ENCODE measurements at places on chromosomes 2 and 18.
A peak's percentile ranks its signal among the peaks of the same experiment; 100 is the strongest.

- no peak for DNase-seq
These were observed 51.2 kb downstream of the ATIC start for GRCh38 chr2:215363039-215363438.

GRCh38 chr2:76870011-76870410, 652.2 kb downstream of the LRRTM4 start:
- DNase-seq = peak; percentile 12

GRCh38 chr2:117983040-117983439, 30.8 kb downstream of the CCDC93 start:
- DNase-seq = no peak

- DNase-seq = no peak
These were observed 31.9 kb downstream of the PPP4R3B start for GRCh38 chr2:55585451-55586080.

- no peak for DNase-seq
These were observed 4.4 kb downstream of the SESTD1 start for GRCh38 chr2:179260224-179260623.

DNA sequence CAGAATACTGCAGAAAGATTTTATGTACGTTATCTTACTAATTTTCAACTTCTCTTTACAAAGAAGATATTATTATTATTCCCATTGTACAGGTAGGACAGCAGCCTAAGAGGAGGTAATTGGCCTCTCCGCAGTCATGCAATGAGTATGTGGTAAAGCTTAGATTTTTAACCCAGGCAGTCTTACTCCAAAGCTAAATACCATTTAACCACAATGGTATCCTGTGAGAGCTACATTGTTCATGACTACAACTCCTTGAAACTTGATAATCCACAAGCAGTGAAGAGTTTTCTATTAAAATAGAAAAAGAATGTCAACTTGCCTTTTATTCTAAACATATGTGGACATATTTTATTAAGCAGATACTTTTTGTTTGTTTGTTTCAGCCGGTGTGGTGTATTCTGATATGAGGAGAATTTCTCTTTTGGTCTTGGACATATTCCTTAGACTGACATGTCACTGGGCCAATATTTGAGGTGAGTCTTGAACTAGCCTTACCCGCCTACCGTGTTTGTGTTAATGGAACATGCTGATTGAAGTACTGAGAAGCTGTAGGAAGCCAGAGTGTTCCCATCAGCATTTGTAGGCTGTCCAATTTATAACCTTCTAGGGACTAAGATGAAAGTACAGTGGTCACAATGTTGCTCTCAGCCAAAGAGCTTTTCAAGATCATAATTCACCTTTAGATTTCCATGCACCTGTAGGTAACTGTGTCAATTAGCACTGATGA, 293.9 kb upstream of the DCC start:
- DNase-seq = no peak

- no peak for DNase-seq
These were observed 137.2 kb upstream of the KLHL14 start for GRCh38 chr18:32909798-32910561.

- DNase-seq = peak; percentile 87
These were observed 155.8 kb downstream of the CDH7 start for GRCh38 chr18:65906621-65907034.

DNA sequence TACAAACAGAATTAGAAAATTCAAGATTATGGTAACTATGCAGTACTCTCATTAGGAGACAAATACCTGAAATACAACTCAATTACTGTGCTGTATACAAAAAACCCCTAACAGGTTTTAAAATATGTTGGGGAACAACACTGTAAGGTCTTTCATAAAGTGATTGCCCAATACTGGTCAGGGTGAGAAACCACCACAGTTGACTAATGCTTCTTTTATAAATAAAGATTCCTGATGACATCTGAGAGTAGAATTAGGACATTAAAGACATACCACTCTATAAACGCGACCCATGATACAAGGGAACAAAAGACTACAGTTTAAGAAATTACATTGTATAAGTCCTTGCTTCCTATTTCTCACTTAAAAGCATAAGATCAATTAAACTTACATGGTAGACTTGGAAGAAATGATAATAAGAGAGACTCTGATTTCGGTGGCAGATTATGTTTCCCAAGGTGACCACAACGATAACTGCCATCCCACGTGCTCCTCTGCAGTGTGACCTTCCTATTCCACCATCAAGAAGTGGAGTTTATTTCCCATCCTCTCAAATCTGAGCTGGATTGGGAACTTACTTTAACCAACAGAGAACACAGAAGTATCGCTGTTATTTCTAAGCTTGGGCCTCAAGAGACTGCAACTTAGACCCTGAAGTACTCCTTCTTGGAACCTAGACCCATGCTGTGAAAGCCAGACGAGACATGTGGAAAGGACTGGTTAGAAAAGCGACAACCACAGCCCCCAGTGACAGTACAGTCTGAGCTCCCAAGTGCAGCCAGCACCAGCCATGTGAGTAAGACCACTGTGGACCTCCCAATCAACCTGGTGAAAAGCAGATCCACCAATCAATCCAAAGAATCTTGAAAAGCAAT, 52.3 kb downstream of the ZNF521 start:
- no peak for DNase-seq

GRCh38 chr2:145156199-145156598, 636.3 kb upstream of the ZEB2 start:
- no peak for DNase-seq

GRCh38 chr2:67917332-67918054, 145.3 kb downstream of the C1D start:
- DNase-seq = no peak

DNA sequence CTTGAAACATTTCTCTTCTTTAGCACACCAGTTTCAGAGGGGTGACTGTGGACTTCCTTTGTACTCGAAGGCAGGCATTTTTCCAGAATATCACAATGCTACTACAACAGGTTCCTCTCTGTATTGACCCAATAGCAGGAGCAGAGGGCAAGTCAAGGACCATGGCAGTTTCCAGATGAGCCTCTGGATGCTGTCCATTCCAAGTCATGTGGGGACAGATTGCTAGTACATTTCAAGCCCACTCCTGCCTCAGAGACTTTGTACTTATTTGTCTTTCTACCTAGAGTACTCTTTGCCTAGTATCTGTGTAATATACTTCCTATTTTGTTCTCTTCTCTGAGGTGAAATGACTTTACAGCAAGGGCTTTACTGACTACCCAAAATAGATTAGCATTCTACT, 373.9 kb downstream of the PIK3C3 start:
- no peak for DNase-seq

- no peak for DNase-seq
These were observed 147.8 kb upstream of the TWIST2 start for GRCh38 chr2:238700117-238700457.

DNA sequence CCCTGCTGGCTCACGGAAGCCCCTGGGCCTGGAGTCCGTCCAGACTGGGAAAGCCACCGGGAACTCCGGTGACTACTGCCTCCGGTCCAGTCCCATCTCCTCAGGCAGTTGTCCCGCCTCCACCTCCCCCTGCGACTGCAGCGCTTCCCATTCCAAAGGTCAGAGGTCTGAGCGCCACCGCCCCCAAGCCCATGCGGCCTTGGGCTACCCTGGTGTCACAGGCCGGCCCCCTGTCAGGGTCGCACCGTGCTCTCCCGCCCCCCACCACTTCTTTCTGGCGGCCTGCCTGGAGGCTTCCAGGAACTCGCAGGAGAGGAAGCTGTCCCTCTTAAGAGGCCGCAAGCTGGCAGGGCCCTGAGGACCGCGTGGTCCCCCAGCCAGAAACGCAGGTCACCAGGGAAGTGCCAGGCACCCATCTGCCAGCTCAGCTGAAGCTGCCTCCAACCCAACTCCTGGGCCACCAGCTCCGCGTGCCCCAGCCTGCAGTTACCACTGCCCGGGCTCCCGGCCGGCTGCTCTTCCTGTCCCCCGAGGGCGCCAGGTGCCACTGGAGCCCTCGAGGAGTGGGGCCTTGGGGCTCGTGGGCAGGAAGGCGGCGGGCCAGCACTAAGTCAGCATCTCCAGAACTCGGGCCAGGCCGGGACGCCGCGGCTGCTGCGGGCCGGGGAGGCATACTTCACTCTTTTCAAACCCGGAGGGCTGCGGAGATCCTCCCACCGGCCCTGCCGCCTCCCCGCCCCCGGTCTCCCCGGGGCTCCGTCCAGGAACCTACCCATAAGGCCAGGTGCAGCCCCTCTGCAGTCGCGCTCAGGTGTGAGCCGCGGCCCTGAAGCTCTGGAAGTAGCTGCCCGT, 83.3 kb upstream of the POMC start:
- DNase-seq = peak; percentile 43

- no peak for DNase-seq
These were observed 20.8 kb upstream of the REG3G start for GRCh38 chr2:79004680-79005079.

DNA sequence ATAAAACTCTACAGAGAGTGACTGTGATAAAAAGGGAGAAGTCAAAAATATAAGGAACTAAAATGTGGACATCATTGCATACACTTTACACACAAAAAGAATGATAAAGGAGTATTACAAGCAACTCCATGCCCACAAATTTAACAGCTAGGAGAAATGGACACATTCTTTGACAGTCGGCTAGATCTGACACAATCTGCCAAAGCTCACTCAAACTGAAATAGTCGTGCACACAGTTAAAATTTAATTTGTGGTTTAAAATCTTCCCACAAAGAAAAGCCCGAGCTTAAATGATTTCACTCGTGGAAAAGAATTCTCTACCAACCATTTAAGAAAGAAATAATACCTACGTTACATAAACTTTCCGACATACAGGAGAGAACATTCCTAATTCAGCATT, 132.4 kb downstream of the ZAP70 start:
- no peak for DNase-seq

GRCh38 chr2:72415781-72416475, 268.3 kb upstream of the CYP26B1 start:
- DNase-seq = no peak

- DNase-seq = no peak
These were observed 43.2 kb downstream of the KCNE4 start for GRCh38 chr2:223095207-223095606.

- no peak for DNase-seq
These were observed 2.9 kb upstream of the COQ10B start for GRCh38 chr2:197450465-197450864.

- no peak for DNase-seq
These were observed 137.5 kb downstream of the CTIF start for GRCh38 chr18:48676346-48676745.

DNA sequence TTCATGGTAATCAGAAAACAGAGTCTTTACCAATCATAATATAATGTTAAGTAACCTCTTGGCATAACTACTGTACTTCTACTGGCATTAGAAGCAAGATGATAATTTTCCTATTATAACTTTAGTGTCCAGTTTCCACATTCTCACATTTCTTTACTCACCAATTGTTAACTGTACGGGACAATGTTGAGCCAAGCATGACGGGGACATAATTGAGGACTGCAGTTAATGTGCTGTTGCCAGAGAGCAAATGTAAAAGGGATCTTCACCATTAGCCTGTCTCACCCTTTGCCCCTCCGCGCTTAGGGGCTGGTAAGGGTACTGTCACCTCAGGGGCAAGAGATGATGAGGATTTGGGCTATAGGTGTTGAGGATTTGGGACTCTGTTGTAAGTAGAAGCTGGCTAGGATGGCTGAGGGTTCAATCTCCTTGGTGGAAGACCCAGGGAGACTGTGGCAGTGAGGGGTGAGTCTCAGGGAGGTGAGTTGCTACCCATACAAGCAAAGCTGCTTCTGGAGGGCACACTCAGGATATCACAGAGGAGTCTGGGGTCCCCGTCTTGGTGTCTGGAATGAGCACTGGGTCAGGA, 54.4 kb upstream of the IL1RL1 start:
- no peak for DNase-seq

DNA sequence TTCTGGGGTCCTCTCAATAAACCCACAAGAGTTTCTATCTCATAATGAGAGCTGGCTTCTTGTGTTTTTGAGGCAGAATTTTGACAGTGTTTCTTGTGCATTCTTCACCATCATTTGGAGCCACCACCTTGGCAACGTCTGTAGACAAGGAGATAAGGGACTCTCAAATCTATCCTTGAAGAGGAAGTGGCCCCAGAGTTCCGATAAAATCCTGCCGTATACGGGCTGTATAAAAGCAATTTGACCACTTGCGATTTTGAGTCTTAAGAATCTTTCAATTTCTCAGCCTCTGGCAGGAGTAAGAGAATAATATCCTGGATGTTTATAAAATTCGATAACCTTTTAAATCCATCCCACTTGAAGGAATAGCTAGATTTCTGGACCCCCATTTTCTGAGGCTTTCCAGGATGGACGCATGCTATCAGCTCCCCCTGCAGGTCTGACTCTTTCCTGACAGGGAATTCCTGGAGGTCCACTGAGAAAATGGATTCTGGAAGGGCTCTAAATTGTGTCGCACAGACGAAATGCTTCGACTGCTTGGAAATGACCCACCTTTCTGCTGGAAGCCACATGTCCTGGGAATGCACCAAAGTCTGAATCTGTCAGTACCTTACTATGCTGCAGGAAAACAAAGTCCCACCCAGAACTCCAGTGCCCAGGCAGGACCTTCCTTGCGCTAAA, 54.1 kb downstream of the E2F6 start:
- peak; percentile 80 for DNase-seq

GRCh38 chr2:120331903-120332302, 14.0 kb upstream of the INHBB start:
- DNase-seq = no peak

GRCh38 chr18:74377776-74378175, 62.1 kb downstream of the C18orf63 start:
- no peak for DNase-seq

DNA sequence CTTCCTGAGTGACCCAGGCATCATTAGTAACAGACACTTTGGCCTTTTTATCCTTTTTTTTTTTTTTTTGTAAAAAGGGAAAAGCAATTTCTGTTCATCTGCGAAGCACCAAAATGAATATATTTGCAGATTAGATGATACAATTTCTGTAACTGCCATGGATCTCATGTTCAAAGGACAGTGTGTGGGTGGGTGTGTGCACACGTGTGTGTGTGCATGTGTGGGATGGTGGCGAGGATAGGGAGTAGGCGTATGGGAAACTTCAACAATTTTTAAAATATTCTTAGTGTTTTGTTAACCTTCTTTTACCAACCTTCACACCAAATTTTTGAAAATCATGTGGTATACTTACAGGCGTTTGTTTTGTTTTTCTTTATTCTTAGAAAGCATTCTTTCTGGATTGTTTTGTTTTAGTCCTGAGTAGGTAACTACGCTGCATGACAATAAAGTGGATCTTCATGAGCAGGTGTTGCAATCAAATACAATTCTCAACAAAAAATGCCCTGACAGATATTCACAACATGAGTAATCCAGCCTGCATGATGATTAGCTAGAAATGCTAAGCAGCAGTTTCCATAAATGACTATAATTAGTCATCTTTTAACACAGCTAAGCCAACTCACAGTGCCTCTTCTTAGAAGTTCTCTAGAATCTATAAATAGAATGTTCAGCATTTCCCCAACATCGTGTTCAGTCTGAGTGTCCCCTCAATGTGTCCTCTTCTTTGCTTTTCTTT, 53.5 kb upstream of the RMDN2 start:
- no peak for DNase-seq
